NCI-H2081 (cell line): ENCODE measurements at places on chromosomes 2 and 18.

DNA sequence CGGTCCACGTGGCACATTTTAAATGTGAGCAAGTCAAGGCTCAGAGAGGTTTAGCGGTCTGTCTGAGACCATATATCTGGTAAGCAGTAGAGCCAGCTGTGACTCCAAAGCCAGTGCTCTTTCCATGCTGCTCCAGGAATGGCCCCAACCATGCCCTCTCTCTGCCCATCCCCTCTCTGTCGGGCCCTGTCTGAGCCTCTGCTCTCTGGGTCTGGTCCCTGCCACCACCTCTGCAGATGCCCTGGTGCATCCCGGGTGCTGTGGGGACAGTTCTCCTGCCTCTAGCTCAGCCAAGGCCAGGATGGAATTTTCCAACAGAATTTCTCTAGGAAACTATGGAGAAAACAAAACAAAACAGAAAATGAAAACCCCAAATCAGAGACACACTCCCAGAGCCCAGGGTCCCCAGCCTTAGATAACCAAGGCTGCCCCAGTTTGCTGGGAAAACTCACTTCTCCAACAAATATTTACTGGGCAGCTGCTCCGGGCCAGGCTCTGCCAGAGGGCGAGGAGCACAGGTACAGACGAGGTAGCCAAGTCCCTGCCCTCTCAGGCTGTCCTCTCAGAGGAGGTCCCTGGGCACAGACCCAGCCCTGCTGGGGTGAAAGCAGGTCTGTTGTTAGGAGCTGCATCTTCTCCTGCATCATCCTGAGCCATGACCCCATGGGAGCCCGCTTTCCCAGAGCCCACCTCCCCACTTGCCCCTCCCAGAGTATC lies 9.2 kb downstream of the ADRA2B start:
- DNase-seq, result no peak

- no peak for DNase-seq
Measured at GRCh38 chr2:222504191-222504590, 79.8 kb downstream of the SGPP2 start.

DNA sequence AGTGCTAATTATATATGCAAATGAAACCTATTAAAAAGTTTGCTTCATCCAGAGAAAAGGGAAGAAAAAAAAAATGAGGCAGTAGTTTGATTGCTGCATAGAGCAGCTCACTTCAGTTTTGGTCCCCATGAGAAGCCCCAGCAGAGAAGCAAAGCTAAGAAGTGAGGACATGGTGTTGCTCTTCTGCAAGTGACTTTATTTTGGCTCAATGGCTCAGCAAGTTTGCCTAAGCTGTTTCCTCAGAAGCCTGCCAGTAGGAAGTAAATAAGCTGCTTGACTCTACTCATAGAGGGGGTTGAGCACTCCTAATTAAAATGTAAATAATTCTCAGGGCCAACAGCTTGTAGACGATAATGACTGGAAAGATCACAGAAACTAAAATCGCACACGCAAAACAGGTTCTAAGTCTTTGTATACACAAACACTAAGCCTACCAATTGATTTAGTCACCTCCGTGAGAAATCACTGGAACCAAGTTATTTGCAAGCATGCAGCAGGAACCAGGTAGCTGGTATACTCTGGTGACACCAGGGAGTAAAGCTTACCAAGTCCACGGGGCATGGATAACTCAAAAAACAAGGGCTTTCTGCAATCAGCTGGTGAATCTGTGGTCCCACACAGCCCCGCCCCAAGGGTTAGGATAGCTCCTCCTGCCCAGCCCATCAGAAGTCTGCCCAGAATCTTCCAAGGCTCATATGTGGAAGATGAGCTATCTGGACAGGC lies 39.7 kb upstream of the NABP1 start:
- DNase-seq, result peak; percentile 26

- no peak for DNase-seq
Measured at GRCh38 chr2:233456111-233456510, 101.8 kb downstream of the DGKD start.

DNA sequence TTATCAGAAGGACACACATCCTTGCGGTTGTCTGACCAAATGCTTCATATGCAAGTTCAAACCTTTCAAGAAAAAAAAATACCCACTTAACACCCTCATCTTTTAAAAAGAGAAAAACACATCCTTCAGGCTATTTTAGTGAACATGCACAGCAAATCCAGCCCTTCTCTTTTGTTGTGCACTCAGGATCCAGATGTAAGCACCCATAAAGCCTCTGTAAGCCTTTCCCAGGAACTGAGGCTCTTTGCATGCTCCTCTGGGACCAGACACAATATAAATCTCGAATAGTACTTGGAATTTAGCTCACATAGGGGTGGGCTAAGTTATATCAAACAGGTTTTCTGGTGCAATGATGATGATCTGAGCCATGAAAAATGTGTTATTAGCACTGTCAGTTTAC lies 308.8 kb upstream of the FAM98A start:
- DNase-seq, result no peak

DNA sequence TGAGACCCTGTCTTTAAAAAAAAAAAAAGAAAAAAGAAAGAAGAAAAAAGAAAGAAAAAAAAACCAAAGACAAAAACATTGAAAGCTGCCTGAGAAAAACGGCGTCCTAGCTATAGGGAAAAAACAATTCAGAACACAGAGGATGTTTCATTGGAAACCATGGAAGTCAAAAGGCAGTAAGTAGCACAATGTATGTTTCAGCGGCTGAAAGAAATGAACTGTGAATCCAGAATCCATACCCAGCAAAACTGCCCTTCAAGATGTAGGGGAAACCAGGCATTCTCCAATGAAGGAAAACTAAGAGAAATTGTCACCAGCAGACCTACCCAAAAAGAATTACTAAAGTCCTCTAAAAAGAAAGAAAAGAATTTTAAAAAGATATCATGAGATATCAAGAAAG lies 27.6 kb downstream of the EVA1A start:
- DNase-seq, result no peak

GRCh38 chr2:47264143-47264542 lies 109.0 kb upstream of the STPG4 start:
- DNase-seq, result no peak

DNA sequence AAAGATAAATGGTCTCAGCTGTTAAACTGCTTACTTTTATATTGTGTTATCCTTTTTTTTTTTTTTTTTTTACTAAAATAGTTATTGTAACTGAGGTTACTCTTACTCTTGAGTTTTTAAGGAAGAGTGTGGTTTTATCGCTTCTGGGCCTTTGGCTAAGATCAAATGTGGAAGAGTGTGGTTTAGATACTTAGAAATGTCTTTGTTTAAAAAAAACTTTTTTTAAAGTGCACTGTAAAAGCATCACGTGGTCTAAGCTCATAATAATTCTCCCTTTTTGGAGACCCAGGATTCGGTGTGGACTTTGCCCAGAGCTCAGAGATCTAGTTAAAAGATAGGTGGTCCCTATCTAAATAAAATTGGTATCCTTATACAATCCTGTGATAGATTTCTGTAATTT lies 11.9 kb upstream of the OXER1 start:
- no peak for DNase-seq

GRCh38 chr18:26422472-26423162 lies 125.7 kb downstream of the KCTD1 start:
- DNase-seq, result no peak

GRCh38 chr2:128533101-128533500 lies 214.4 kb upstream of the HS6ST1 start:
- no peak for DNase-seq

GRCh38 chr18:57062844-57063243 lies 84.0 kb upstream of the BOD1L2 start:
- DNase-seq, result no peak

DNA sequence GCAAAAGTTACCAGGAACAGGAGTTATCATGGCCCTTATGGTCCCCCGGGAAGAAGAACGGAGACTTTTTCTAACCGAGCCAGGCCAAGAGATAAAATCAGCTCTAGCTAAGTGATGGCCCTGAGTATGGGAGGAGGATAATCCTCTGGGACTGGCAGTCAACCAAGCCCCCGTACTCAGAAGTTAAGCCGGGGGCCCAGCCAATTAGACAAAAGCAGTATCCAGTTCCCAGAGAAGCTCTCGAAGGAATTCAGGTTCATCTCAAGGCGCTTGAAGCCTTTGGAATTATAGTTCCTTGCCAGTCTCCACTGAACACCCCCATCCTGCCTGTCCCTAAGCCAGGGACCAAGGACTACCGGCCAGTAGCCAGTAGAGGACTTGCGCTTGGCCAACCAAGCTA lies 365.3 kb upstream of the TCF4 start:
- DNase-seq, result no peak

- DNase-seq, result no peak
Measured at GRCh38 chr2:126949775-126950174, 51.1 kb downstream of the TEX51 start.

DNA sequence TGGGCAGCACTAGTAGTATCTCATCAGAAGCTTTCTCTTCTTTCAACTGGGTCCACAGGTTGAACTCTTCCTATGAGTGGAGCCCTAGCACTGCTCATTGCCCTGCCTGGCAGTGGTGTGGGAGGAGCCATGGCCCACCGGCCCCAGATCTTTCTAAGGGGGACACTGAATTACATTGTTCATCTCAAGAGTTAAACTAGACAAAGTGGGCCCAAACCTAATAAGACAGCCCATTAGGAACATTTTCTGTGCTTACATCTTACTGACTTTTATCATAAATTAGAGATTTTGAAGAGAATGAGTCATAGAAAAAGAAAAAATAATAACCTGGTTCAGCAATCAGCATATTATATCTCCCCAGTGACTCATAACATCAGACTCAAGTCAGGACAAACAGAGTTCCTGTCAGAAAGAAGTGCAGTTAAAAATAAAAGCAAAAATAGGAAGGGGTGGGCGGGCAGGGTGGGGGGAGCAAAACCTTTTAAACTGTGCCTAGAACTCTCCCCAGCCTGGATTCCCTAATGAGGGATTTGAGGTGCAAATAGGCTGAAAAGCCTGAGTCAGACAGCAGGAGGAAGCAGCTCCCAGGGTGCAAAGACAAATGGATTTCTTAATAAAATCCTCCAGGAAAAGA lies 161.6 kb upstream of the TRIB2 start:
- DNase-seq, result no peak

GRCh38 chr2:205902041-205902899 lies 183.7 kb downstream of the INO80D start:
- DNase-seq, result peak; percentile 25

- no peak for DNase-seq
Measured at GRCh38 chr2:200765139-200765951, 46.4 kb upstream of the BZW1 start.

DNA sequence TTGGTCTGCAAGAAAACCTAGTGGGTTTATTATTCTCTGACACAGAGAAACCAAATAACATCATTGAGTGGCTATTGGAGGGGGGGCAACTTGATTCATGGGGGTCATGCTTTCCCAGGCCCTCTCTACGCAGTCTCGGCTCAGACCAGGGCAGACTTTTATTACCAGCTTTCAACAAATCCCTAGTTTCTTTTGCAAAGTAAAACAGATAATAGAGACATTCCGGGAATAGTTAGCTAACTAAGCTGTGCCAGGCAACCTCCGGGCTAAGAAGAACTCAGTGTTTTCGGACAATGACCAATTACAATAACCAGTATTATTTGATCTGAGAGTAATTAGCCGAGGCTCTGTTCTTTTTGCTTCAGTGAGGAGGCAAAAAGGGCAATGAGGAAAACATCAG lies 66.3 kb downstream of the CDK15 start:
- DNase-seq, result no peak

- no peak for DNase-seq
Measured at GRCh38 chr18:44594799-44595467, 85.8 kb upstream of the SETBP1 start.

DNA sequence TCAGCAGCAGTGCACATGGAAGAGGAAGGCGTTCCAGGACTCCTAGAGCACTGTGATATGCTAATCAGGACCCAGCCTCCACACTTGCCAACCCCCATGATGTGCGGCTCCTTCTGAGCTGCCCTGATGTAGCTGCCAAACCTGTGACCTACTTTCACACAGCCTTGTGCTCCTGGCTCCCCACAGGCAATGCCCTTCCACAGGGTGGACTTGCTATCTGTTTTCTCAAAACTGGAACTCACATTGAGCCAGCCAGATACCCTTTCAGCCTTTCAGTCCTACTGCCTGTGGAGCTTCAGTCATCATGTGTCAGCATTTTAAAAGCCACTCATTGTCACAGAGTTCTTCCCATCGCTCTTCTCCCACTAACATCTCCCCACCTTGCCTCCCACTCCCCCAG lies 181.6 kb downstream of the AFF3 start:
- no peak for DNase-seq

- no peak for DNase-seq
Measured at GRCh38 chr2:105409717-105410116, 10.9 kb upstream of the FHL2 start.

GRCh38 chr18:11398625-11399024 lies 210.8 kb upstream of the SLC35G4 start:
- no peak for DNase-seq

- DNase-seq, result no peak
Measured at GRCh38 chr18:2316751-2317696, 254.3 kb downstream of the METTL4 start.

DNA sequence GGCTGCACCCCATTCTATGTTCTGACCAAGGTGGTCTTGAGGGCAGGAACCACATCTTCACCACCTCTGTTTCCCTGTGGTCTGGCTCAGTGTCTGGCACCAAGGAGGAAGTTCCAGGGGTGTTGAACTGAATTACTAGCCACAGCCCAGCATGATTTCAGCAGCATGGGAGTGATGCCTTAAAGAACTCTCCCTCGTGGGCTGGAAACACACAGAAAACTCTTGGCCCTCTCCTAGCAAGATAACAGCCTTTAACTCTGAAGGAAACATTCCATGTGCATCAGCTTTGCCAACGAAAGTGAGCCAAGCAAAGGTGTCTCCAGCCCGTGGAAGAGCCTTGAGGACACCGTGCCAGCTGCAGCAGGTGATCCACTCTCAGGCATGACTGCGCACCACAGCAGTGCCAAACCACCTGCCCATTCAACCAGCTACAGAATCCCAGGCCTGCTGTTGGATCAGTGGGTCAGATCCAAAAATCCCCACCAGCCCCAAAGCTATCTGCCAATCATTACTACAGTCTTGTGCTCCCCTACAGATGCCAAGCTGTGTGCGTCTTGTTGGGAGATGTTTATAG lies 124.8 kb downstream of the TTC32 start:
- DNase-seq, result no peak

DNA sequence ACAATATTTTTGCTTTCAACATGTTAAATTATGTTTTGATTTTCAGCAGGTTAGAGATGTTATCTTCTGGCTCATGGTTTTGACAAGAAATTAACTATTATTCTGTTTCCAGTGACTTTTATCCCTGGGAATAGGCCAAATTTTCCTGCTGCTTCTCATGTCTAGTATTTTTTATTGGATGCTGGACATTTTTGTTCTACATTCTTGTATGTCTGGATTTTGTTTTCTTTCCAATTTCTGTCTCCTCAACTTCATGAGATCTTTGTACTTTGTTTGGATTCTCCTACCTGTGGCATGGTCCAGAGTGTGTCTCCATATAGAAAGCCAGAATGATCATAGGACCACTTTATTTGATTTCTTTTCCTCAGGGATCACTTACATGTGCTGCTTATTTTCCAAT lies 33.1 kb upstream of the MYO1B start:
- no peak for DNase-seq

GRCh38 chr2:71907503-71907902 lies 240.2 kb downstream of the CYP26B1 start:
- DNase-seq, result no peak
